Epithelial cell of esophagus (primary cell): ENCODE measurements at places on chromosomes 11 and 22.
A peak's percentile ranks its signal among the peaks of the same experiment; 100 is the strongest.

DNA sequence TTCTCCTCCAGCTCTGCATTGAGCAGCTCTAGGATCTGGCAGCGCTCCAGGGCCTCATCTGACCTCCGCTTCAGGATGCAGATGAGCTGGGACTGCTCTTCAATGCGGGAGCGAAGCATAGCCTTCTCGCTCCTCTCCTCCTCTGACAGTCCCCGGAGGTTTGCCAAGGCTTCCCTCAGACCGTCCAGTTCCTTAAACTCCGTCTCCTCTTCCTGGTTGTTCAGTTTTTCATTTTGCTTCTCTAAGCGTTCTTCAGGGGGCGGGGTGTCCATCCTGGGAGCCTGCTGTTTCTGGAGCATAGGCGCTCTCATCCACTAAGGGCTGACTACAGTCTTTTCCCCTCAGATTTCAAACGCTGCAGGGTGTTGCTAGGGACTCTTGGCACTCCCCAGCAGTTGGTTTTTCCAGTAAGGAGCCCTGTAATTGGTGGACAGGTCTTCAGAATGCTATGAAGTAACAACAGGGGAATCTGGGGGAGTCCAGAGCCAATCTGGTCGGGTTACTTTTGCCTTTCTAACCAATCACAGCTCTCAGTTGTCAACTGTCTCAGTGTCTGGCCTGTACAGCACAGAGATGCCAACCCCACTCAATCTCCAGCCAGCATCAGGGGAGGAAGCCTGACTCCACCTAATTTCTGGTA is at the start of gene CCDC89:
CCDC89 (minus strand) TSS at position 376 of the 640 bp plus-strand sequence; CDS start at position 311, 65 bp downstream.
- DNase-seq, result peak; percentile 60

DNA sequence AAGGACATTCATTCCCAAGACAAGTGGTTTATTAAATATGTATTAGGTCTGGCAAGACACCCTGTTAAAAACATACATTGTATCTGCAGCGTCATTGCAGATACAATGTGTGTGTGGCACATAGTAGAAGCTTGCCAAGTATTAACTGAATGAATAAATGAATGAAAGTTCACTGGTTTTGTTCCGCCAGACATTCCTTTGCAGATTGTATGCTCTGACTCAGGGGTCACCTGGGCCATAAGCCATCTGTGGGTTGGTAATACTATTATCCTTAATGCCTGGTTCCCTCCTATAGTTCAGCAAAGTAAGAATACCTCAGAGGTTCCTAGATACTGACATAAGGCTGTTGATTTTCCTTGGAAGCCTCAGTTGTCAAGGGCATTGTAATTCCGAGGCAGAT is 377.3 kb upstream of the CCDC90B start:
- DNase-seq, result peak; percentile 6

DNA sequence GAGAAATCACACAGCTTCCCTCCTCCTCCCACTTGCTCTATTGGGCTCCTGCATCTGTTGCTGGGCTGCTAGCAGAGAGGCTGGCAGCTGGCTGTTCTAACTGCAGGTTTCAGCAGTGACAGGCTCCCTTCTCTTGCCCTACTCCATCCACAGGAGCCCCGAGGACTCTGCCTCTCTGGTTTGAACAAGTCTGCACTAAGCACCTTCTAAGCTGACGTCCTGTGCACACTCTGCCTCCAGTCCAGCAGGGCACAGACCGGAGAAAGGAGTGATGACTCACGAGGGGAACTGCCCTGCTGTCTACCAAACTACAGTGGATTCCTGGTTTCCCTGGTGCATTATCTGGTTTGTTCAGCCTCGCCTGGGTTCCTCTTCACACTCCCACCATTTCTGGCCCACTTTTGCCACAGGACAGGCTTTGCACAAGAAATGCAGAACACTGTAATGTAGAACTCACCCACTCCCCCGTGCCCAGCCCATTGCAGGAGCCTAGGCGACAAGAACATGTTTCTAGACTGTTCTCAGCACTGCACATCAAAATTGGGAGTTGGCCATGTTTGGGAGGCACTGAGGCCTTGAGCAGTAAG is 26.0 kb downstream of the IL10RA start:
- DNase-seq, result peak; percentile 75

DNA sequence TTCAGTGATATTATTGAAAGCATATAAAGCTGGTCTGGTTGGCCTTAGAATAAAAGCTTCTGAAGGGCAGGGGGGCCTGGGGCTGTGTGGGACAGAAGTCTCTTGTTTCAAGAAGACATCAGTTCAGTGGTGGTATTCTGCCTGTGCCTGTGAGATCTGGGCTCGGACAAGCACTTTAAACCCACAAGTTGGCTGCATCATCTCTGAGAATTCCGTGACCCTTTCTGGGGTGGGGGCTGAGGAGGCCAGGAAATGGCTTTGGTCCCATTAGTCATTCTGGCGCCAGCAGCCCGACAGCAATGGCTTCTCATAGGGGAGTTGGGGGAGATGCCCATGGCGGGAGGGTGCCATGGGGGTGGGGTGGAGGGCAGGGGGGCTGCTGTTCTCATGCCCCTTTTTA is 104.1 kb downstream of the PKNOX2 start:
- DNase-seq, result no peak

- DNase-seq, result no peak
These were observed 8.7 kb downstream of the B4GALNT4 start for GRCh38 chr11:377883-378500.

- no peak for DNase-seq
These were observed 526.6 kb downstream of the MN1 start for GRCh38 chr22:27274770-27275449.

- DNase-seq, result no peak
These were observed 599 bp upstream of the PPP2R1B start for GRCh38 chr11:111766834-111767142.

- no peak for DNase-seq
These were observed 46.4 kb downstream of the PAX6 start for GRCh38 chr11:31764766-31765165.

DNA sequence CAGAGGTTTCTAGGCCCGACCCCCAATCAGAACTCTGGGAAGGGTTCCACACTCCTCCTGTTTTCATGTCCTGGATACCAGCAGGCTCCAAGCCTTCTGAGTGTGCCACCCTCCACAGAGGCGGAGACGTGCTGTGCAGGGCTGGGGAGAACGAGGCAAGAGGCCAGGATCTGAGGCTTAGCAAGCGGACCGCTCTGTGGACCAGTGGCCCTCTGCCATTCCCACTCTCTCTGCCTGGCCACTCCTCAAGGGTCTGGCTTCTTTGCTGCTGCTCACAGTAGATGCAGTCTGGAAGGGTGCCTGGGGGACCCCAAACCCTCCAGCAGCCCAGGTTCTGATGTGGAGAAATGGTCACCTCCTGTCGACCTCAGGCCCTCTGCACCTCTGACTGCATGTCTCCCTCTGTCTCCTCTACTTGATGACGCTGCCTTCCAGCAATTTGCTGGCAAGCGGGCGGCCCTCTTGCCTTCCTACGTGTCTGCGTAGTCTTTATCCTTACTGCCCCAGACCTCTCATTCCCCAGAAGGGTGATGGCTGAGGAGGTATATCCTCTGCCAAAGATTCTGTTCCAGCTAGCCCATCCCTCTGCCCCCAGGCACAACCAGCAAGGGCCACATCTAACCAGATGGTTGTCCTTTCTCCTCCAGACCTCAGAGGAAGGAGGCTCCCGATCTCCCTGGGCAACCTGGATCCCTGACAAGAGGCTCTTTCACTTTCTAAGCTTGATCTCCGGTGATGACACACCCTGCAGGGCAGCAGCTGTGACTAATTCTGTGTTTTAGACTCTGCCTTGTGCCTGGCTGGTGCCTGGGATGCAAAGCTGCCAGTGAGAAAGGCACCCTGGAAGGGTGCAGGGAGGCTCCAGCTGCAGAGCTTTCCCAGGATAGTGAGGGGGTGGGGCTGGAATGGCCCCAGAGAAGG is 87.3 kb downstream of the NAT10 start:
- DNase-seq, result peak; percentile 92
